Hypothalamus (tissue), 51 donors: ENCODE measurements at places on chromosomes 12 and 14.

DNA sequence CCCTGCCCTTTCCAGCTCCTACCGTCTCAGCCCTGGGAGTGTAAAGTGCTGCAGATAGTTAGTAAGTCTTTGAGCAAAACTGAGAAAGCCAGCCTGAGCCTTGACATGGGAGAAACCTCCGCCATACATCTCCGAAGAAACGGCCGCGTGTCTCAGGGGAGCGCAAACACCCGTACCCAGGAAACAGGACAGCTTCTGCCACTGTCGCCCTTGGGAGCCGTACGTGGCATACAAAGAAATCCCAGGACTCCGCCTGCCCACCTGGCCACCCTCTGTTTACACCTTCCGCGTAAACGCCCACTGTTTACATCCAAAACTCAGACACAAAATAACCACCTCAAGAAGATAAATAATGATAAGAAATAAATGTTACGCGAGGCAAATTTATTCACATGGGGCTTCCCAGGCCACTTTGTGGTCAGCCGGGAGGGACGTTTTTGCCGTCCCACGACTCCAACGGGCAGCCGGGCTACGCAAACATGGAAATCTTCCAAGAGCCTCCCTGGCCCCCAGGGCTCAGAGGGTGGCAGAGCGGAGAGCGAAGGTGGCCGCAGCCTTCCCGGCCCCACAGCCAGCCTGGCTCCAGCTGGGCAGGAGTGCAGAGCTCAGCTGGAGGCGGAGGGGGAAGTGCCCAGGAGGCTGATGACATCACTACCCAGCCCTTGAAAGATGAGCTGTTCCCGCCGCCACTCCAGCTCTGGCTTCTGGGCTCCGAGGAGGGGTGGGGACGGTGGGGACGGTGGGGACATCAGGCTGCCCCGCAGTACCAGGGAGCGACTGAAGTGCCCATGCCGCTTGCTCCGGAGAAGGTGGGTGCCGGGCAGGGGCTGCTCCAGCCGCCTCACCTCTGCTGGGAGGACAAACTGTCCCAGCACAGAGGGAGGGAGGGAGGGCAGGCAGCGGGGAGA is at the start of gene BDKRB2:
Gene BDKRB2, plus strand, starts transcription at position 689 of the 908 bp plus-strand sequence. CDS start 32,269 bp downstream, outside the sequence.
- DNase-seq = peak; percentile 17

DNA sequence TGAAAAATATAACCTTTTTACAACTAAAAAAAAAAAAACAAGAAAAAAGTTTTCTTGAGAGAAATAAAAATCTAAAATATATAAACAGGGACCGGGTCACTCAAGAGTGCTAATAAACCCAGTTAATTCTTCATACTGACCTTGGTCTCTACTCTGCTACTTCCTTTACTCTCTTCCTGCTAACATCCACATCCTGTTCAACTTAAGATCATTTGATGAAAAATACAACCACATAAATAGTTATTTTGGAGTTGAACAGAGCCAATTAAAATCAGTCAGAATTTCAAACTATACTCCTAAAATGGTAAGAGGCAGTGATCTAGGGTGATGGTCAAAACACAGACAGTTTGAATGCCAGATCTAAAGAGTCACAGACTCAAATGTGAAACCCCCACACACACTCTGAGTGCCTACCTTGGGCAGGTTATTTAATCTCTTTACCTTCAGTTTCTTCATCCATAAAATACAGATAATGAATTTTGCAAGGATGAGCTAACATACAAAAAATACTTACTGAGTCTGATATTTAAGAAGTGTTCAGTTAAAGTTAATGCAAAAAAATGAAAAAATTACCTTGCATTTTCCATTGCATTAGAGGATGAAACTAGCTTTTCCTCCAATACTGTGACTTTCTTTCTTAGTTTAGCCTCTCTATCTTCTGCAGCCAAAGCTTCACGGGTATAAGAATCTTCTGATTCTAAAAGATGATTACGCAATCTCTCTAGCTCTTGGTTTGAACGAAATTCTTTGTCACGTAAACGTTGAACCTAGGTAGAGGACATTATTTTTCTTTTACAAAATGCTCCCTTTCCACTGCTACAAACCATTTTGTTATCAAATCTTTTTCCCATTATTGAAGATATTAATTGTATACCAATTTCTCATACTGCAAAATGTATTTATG is 40.9 kb downstream of the TRIP11 start:
- DNase-seq = no peak

DNA sequence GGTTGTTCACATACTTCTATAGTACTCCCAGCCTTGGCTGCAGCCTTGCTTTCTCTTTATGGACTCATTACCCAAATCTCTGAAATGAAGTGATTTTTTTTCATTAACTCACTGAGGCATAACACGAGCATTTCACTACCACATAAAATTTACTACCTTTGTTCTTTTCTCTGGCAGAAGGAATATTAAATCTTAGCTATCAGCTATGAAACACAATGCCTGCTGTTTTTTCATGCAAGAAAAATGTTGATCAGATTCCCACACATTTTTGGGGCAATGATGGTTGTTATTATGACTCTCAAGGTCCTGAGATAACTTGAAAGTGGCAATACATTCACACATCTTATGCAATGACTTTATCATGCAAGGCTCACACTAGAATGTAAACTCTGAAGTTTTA is 225.3 kb upstream of the ATP2B1 start:
- no peak for DNase-seq

- DNase-seq = no peak
Measured at GRCh38 chr14:77917491-77918201, 117.7 kb downstream of the ADCK1 start.

GRCh38 chr12:62621101-62621638 is 154.5 kb downstream of the MON2 start:
- DNase-seq = no peak

DNA sequence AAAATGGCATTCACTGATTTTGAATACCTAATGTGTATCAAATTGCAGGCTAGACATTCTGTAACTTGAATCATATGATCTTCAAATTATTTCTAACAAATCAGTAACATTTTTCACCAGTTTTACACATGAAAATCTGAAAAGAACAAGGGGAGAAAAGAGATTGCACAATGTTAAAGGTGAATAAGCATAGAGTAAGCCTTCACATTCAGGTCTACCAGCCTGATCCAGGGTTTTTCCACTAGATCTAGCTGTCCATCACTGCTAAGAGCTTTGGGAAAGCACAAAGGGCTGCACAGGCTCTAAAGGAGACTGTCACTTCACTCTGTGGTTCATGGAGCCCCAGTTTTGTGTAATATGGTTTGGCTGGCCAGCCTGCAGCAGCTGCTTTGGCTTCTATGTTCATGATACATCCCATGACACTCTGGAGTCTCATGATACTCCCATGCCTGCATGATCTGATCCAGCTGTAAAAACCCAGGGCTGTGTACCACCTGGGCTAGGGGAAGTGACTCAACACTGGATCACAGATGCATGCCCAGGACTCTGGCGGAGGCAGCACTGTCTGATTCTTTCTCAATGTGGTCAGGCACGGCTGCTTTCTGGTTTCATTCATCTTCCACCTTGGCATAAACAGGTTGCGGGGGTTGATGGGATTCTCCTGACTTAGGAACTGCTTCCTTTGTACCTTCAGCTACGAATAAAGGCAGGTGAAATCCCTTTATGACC is 859.7 kb downstream of the GALC start:
- no peak for DNase-seq

- DNase-seq = no peak
Measured at GRCh38 chr14:105100910-105101309, 35.7 kb upstream of the GPR132 start.

- no peak for DNase-seq
Measured at GRCh38 chr14:24139272-24139934, 2.0 kb downstream of the EMC9 start.

DNA sequence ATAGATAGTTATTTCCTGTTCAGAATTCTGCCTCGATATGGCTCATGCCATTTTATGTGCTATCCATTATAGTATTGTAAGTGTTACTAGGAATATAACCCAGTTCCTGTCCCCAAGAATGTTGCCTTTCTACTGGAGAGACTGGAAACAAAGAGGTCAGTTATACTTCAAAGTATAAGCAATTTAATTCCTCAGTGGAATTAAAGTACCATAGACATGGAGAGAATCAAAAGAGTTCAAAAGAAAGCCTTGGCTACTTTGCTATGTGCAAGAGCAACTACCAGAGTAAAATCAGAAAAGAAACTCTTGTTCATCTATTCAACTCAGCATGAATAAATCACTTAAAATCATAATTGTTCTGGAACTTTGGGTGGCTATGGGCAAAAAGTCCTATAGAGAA is 173.2 kb upstream of the EEA1 start:
- DNase-seq = no peak

DNA sequence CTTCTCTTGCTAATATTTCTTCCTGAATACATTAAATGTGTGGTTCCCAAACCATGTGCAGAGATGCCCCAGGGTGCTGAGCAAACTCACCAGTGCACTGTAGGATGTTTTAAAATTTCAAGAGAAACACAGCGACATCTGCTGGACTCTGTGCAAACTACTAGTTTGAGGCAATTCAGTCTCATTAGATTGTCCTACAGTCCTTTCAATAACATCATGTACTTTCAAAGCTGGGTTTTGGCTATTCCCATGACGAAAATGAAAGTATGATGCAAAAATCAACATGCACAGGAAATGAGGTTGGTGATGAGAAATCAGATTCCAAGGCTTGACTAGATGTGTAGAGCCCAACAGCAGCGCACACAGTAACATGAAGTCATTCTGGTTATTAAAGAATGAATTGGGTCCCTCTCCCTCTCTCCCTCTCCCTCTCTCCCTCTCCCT is 66.3 kb downstream of the CLIP1 start:
- DNase-seq = peak; percentile 39

DNA sequence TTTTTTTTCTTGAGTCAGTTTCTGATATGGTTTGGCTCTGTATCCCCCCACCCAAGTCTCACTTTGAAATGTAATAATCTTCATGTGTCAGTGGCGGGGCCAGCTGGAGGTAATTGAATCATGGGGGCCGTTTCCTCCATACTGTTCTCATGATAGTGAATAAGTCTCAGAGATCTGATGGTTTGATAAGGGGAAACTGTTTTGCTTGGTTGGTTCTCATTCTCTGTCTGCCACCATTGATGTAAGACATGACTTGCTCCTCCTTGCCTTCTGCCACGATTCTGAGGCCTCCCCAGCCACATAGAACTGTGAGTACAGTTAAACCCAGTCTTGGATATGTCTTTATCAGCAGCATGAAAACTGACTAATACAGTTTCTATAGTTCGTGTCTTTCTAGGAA is 42.9 kb downstream of the WNK1 start:
- no peak for DNase-seq

DNA sequence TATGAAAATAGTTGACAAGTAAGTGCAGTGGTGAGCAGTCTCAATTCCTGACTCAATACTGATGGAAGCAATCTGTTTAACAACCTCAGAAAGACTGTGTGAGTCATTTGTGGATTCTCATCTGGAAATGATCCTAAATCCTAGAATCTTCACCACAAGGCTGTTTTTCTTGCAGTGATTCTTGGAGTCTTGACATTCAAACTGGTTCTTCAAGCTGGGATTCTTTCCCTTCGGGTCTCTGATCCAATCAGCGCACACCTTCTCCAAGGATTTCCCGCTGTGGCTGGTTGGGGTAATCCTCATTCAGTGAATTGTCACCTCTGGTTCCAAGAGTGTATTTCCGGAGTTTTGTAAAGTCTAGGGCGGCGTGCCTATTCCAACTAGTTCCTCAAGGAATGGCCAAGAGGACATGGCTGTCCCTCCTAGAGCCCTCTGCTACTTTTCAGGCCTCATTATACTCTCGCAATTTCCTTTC is 37.7 kb upstream of the FOXJ2 start:
- DNase-seq = no peak

- DNase-seq = no peak
Measured at GRCh38 chr12:44774815-44775411, 101.2 kb downstream of the NELL2 start.

- no peak for DNase-seq
Measured at GRCh38 chr12:97308576-97309198, 153.9 kb upstream of the RMST start.
